Stimulated activated CD4-positive, alpha-beta T cell treated with anti-CD3 and anti-CD28 coated beads, Interleukin-15, amount 100 ng/mL, for 24 hours (primary cell): ENCODE measurements at places on chromosomes 12 and 14.

DNA sequence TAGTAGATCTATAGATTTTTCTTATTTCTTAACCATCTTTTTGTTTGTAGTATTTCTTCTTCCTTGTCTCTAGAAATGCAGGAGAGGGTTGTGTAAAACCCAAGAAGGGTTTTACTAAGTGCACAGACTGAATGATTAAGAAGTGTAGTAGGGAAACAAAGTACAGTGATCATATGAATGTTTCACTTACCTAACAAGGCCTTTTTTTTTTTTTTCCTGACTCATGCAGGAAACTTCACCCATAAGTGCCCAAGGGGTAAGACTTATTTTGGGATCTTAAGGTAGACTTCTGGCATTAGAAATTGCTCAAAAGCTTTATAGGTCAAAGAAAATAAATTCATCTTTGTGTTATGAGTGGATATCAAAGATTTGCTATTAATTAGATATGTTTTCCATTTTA lies 10.2 kb downstream of the SCN8A start:
- DNase-seq: no peak

GRCh38 chr12:12482150-12482761 lies 80.4 kb downstream of the DUSP16 start:
- DNase-seq: no peak

DNA sequence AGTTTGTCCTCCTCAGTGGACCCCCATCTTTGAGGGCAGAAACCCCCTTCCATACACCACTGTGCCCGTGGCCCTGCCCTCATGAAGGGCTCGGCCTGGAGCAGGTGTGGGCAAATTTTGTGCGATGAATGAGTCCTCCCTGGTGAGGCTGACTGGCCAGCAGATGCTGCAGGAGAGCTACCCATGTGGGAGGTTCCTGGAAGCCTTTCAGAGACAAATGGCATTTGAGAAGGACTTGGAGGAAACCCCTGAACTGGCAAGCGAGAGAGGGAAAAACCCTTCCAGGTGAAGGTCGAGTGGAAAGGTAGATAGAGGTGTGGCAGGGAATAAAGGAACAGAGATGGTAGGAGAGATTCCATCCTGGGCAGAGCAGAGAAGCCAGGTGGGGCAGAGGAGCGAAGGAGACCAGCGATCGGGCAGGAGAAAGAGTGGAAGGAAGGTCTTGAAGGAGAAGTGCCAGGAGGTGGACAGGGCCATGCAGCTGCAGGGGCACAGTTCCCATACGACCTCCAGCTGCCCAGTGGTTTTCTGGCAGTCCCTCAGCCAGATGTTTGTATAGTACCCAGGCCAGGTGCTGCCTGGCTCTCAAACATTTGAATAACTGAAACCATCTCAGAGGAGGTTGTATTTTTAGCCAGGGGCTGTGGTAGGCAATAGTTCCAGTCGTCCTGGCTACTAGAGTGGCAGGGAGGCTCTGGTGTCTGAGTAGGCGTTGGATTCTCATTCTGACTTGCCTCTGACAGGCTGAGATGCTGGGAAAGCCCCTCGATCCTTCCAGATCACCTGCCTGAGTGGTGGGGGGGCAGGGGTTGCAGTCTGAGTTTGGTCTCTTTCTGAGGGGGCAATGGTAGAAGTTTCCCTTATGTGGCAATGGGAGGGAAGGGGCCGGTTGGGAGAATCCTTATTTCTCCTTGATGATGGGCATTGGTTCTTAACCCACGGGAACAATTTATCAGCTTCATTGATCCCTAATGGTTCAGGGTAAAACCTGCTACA lies 40.1 kb downstream of the FBXL14 start:
- peak; percentile 68 for DNase-seq

GRCh38 chr12:46843811-46844210 lies 18.0 kb upstream of the SLC38A4 start:
- no peak for DNase-seq

DNA sequence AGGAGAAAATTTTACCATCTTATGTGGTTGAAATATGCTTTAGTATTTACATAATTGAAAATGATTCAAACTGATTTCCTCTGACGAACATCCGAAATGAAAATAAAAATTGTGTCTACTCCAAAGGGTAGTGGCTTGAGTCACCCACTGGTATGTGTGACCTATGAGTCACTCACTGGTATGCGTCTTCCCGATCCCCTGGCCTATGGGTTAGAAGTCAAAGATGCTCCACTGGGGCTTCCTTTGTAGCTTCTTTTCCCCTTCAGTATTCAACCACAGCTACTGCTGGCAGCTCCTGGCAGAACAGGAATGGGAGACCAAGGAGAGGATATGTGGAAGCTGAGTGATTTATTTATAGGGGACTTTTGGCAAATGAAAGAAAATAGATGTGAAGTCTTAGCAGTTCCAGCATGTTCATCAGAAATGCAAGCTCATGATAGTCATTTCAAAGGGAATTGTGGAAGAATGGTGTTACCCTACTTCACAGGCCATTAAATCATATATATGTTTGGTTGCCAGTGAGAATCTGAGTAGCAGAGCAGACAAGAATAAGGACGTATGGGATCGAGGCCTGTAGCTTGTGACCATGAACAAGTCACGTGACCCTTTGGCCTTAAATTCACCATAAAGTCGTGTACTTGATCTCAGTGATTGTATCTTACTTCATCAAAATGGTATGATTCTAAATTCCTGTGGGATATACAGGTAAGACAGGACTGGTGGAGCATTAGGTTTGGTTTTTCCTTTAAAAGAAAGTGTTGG lies 108.3 kb downstream of the CRADD start:
- peak; percentile 69 for DNase-seq

- DNase-seq: no peak
These were observed 707.3 kb upstream of the FOXG1 start for GRCh38 chr14:28059254-28059653.

DNA sequence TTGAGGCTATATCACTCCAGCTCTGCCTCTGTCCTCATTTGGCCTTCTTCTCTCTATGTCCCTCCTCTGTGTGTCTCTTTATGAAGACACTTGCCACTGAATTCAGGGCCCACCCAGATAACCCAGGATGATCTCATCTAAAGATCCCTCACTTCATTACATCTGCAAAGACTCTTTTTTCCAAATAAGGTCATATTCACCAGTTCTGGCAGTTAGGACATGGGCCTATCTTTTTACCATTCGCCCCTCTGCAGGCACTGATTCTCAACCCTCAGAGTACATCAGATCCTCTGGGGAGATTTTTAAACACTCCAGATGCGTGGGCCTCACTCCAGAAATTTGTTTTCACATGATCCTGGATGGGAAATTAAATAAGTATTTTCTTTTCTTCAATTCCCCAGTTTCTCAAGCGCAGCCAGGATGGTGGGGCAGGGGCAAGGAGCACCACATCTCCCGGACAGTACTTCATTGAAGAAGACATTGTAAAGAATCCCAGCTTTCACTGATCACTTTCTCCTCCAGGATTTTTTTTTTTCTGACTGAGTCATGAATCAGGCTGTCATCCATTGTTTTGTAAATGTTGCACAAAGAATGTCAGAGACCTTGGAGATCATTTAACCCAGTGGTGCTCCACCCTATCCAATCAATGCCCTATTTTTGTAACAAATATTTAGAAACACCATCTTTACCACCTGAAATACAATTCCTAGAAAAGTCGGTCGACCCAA lies 27.4 kb downstream of the CRACR2A start:
- no peak for DNase-seq

DNA sequence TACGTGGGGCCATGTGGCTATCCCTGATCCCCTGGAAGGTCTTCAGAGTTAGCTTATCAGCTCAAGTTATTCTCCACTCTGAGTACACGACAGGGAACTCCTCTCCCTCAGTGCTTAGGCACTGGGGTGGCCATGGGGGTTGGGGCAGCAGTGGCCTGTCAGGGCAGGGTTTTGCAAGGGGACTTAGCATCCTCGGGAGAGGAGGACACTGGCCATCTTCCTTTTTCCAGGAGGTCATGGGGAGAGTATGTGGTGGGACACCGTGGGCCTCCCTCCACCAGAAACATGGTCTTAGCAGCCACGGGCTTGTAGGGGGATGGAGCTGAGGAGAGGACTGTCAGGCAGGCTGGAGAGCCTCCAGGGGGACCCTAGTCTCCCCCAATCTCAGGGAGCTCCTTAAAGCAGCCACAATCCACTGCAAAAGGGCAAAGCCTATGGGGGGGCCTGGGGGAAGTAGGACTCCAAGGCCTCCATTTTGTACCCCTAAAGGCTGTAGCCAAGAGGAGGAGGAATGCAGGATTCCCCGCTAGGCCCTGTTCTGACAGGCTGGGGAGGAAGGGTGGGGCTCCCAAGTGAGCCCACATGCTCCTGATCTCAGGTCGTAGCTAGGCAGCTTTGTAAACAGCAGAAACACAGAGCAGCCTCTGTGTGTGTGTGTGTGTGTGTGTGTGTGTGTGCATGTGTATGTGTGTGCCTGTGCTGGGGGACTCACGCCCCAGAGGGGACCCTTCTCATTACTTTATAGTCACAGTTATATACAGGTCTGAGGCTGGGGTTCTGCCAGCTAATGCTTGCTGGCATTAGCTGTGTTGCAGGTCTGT lies 36.6 kb downstream of the KRT80 start:
- DNase-seq: no peak

GRCh38 chr14:90656973-90657372 lies 159.3 kb downstream of the TTC7B start:
- no peak for DNase-seq

GRCh38 chr12:70120970-70121369 lies 122.3 kb upstream of the CNOT2 start:
- DNase-seq: no peak

GRCh38 chr14:101047326-101047725 lies 143.8 kb upstream of the RTL1 start:
- no peak for DNase-seq
